ENCODE measurements at places on chromosomes 11 and 22.

DNA sequence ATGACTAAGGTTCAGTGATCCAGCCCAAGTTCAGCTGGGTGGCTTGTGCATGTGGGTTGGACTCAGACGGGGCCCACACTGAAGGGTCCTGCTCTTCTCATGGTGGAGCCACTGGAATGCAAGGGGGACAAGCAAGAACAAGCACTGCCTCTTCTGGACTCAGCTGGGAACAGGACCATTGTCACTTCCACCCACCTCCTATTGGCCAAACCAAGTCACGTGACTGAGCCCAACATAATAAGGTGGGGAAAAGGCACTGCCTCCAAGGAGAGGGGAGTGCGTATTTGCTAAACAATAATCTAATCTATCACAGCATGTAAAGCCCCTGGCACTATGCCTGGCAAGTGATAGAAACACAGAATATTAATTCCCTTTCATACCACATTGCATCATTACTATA is 87.1 kb downstream of the CHST1 start:
- no peak for DNase-seq

DNA sequence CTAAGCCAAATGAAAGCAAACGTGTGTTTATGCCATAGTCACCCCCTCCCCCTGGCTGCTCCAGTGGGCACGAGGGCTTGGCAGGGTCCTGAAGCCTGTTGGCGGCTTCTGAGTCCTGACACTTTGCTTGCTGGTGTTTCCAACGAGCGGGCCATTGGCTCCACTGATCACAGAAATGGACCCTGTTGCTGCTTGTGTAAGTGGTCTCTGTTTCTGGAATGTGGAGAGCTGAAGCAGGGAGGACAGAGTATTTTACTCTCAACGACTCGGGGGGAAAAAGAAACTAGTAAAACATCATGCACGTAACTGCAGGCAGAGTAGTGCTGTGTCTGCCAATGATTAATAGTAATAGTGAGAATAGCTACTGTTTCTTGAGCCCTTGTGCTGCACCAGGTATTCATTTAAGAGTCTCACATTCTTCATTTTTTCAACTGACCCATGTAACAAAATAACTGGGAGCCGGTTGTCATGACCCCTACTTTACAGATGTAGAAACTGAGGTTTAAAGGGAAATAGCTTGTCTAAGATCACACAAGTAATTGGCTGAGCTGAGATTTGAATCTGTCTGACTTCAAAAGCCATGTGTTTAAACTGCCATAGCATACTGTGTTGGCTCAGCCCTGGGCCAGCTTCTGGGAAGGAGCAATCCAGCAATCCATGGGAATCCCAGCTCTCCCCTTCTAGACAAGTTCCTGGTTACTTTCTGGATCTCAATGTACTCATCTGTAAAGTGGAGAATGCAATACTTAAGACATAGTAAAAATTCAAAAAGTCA is 526.7 kb downstream of the INSC start:
- DNase-seq = no peak

DNA sequence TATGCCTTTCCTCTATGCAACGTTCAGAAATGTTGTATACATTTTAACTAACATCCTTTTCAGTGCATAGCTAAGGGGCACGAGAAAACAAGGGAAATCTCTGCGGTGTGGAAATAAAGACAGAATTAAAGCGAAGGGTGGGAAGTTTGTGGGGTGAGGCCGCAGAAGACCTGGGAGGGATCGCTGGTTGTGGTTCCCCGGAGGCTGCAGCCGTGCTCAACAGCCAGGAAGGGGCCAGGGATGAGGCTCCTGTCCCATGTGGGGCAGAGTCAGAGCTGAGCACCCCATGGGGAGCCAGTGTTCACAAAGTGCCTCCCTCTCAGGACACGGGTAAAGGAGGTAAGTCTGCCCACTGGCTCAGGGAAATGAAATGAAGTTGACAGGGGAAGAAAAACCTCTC is 67.5 kb downstream of the MYEOV start:
- no peak for DNase-seq

- DNase-seq = no peak
These were observed 155.7 kb downstream of the CEP164 start for GRCh38 chr11:117483372-117483771.

- no peak for DNase-seq
These were observed 10.2 kb upstream of the FCHSD2 start for GRCh38 chr11:73152086-73152853.
